ENCODE measurements at places on chromosomes 2 and 18. TPM values are rescaled to one million over a fixed set of nuclear protein-coding genes. Genes with fewer than 3 reads are reported as not detected.

Gene PLGLB1
- 0.89 TPM for polyA plus RNA-seq

Gene CCDC138
- 1.2 TPM for polyA plus RNA-seq

Gene LYG1
- 1.2 TPM for polyA plus RNA-seq

Gene PRSS56
- not detected for polyA plus RNA-seq

Gene ASAP2
- 41.4 TPM for polyA plus RNA-seq

Gene STARD6
- not detected for polyA plus RNA-seq

Gene MTLN
- polyA plus RNA-seq: 39.1 TPM

DNA sequence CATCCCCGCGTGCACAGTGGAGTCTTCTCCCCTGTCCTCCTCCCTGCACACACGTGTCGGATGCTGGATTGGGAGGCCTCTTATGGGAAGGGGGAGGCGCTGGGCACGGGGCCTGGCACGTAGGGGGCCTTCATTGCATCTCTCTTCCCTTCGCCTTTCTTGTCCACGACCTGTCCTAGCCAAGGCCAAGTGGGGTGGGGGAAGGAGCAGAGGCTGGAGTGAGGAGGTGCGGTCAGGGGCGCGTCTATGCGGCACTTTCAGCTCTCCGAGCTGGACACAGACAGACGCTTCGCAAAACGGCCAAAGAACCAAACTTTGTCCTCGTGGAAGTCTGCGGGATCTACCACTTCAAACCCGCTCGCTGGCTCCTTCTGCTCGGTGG lies 13.4 kb downstream of the ALPG start:
- DNase-seq: no peak

DNA sequence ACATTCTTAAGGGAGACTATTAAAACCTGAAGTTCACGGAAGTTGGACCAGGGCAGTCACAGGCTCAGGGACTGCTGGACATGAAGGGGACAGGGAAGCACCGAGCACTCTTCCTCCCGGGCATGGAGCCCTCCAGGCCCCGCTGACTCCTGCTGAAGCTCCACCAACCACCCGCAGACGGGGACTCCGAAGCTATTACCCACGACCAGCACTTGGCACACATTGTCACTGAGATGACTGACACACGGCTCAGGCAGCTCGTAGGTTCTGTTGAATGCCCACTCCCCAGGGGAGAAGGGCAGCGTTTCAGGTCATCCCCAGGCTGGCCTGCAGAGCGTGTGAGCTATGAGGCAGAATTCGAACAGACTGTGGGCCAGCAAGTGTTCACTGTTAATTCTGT lies 234.8 kb downstream of the NDUFA10 start:
- DNase-seq: no peak

DNA sequence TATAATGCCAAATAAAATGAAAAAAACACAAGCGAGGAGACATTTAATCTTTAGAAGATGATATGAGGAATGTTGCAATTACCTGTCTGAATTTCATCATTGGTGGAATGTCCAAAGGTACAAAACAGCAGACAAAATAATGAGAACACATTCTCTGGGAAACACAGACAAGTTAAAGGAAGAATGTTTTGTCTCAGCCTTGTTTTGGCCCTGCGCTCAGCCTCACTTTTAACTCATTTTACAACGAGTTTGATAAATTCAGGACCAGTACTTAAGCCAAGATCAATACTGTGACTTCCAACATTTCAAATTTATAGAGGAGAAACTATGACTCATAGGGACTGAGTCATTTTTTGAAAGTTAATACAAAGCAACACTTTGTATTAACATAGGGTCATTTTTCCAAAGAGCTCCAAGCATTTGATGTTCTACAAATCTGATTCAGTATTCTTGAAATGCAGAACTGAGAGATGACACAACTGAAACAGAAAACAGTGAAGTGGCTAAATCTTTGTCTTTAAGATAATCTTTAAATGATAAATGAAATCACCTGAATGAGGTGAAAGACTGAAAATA lies 833.2 kb upstream of the CHAC2 start:
- no peak for DNase-seq

- DNase-seq: no peak
Observed at GRCh38 chr2:149902081-149902480, 314.5 kb upstream of the MMADHC start.

GRCh38 chr2:54638103-54638502 lies 85.4 kb upstream of the EML6 start:
- no peak for DNase-seq

DNA sequence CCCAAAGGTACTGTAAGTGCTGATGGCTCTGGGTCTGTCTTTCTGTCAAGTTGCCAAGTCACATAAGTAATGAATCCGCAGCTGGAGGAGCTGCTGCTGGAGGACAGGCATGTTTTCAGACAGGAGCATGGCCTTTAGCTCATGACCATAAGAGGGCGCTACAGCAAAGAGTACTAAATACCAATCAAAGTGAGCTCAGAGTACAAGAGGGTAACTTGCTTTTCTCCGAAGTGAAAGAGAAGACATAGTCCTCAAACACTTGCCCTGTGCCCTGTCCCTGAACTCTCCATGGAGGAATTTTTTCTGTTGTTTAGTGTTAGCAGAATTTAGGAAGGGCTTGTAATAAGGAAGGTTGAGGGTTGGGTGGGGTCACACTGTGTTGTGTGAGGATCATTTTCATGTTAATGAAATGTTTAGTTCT lies 58.0 kb upstream of the EML6 start:
- DNase-seq: peak; percentile 48

DNA sequence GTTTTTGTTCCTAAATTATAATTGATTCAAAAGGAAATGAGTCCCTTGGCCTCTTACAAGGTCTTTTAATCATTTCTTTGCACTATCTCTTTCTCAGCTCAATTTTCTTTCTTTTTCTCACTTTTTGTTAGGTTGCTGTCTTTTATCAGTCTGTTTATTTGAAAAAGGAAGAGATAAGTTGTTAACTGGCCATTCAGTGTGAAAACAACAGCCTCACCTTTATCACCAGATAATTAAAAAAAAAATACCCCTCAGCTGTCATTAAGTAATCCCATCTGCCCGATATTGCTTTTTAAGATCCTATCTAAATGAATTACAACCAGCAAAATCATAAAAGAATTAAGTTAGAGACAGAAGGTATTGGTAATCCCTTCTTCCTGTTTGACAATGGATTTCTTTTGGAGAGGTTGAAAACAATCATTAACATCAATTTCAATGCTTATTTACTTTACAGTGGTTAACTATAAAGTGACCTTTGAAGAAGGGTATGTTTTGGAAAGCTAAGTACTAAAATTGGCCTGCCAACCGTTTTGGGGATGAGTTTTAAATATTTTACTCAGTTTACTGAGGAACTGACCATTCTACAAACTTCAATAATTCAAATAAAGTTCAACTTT lies 104.9 kb downstream of the TGIF1 start:
- no peak for DNase-seq

- no peak for DNase-seq
Observed at GRCh38 chr2:134737671-134738070, 18.9 kb upstream of the TMEM163 start.

DNA sequence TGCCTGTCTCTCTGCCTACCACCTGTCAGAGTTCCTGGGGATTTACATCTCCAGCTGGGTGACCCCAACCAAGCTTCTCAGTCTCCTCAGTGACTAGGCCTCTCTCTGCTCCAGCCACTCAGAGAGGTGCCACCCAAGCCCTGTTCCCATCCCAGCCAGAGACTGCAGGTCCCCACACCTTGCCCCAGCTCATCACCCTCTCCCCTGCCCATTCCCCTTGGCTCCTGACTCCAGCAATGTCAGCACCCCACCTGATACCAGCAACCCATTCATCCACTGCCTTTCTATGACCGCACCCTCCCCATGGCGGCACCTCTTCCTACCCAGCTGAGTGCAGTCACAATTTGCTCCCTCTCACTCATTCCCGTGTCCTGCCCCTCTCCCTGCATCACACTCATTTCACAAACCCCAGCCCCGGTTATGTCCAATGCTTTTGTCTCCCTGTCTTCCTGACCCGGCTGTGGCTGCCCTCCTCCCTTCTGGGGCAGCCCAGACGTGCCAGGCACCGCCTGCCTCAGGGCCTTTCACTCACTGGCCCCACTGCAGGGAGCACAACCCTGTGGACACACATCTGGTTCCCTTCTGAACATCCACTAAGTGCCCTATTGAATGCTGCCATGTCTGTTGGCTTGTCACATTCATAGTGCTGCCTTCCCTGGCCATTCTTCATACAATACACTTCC lies 494.8 kb upstream of the HS6ST1 start:
- DNase-seq: peak; percentile 48
